H9 (cell line): ENCODE measurements at places on chromosomes 5 and 9. TPM values are rescaled to one million over a fixed set of nuclear protein-coding genes. Genes with fewer than 3 reads are reported as not detected.

DNA sequence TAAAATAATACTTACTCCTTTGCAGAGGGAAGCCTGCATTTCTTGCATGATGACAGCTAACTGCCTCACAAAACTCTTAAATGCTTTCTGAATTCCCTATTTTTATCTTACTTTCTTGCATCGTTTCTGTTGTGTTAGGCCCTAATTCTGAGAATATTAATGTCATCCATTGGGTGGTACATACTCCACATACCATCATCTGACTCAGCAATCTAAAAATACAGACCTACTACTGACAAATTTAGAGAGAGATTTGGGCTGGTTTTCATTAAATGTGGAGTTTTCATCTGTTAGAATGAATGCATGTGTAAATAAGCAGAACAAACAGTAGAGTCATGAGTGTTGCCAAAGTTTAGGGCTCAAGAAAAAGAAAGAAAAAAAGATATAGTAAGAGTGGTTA is 26.5 kb upstream of the KCNN2 start:
- no peak for DNase-seq

Gene TAF1L
- not detected in 2 replicates for total RNA-seq

Gene C8G
- 0.96 and 1.3 TPM in 2 replicates for total RNA-seq

- DNase-seq = no peak
These were observed 888 bp downstream of the RPL26L1 start for GRCh38 chr5:172959824-172960799.

DNA sequence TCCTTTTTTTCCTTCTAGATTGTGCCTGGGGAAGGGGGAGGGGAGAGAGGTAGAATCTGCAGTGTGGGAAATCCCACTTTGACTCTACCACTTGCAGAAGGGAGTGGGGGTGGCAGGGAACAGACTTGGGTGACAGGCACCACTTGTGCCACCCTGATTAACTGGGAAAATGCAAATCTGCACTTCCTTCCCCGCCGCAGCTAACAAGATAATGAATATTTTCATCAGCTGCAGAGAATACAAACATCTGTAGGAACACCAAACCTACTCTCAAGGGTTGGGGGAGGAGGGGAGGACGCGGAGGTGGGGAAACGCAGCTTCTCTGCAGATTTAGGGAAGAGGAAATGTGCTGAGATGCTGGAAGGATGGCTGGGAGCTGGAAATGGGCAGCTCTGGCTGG is 73.5 kb downstream of the TRIM32 start:
- DNase-seq = no peak

DNA sequence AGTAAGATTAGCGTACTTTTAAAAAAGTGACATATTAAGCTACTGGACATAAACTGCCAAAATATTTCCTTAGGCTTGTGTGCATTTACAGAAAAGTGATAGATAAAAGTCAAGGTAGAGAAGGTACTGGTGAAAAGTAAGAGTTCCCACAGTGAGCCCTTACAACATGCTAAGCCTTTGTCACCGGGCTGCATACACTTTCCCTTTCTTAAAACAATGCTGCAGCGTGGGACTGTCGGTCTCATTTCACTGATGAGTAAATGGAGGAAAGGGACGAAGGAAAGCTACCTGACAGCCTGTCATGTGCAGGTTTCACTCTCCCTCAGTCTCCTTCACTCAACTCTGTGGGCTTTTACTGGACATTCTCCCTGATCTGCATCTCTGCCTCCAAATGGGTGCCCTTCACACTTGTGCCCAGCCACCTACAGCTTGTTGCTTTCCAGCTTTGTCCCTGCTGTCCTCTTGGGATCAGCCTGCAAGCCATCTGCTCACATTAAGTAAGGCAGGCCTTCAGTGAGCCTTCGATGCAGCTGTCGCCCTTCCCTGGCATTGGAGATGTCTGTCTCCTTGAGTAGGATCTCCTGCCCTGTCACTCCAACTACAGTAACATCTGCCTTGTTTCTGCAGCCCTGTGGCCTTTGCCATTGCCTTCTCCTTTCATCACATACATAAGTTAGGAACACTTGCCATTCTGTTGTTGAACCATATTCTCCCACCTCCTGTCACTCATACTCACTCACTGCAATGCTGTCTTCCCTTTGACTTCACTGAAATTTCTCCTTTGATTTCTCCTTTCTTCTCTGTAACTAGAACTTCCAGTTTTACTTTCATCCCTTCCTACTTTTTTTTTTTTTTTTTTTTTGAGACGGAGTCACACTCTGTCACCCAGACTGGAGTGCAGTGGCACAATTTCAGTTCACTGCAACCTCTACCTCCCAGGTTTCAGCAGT is 9.3 kb upstream of the ROPN1L start:
- DNase-seq = no peak

GRCh38 chr9:70484232-70485130 is 70.0 kb upstream of the KLF9 start:
- peak; percentile 58 for DNase-seq

DNA sequence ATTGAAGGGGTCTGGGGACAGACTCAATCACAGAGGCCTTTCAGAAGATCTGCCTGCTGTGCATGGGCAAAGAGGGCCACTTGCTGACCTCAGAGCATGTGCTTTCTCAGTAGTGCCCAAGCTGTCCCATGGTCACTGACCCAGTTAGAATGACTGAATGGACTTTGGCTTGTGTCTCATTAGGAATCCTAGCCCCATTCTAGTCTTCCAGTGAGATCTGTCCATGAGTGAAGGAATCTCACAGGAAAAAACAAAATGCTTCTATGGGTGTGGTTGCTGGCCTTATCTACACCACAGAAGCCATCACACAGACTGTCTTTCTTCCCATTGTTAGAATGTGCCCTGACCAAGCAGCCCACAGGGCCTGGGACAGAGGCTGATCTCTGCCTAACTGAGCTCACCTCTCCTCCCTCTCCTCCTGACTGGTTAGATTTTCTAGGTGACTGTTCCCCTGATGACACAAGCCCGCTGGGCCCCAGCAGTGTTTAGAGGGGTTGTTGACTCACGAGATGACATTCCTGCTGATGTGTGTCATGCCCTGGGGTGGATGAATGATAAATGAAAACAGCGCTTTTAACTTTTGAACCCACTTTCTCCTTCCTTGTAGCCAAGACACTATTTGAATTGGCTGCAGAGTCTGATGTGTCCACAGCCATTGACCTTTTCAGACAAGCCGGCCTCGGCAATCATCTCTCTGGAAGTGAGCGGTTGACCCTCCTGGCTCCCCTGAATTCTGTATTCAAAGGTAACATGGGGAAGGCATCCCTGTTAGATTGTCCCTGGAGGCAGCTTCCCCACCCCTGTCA is 24.8 kb downstream of the TGFBI start:
- no peak for DNase-seq

DNA sequence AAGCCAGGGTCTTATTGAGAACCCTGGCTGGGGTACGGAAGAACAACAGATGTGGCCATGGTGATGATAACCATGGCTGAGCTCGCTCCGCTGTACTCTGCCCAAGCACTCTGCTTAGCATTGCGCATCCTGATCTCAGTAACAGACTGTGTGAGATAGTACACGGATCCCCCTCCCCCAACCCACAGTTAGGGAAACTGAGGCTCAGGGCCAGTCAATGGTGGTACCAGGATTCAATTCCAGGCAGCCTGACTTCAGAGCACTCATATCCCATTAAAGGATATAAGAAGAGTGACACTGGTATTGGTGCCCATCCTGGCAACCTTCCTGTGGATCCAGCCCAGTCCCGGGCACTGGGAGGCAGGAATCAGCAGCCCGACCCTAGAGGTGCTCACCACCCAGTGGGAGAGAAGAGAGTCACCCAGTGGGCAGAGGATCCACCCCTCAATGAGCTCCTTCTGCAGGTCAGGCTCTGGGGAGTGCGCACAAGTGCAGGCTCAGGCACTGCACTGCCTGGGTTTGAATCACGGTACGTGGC is 26.5 kb upstream of the KIF12 start:
- no peak for DNase-seq

DNA sequence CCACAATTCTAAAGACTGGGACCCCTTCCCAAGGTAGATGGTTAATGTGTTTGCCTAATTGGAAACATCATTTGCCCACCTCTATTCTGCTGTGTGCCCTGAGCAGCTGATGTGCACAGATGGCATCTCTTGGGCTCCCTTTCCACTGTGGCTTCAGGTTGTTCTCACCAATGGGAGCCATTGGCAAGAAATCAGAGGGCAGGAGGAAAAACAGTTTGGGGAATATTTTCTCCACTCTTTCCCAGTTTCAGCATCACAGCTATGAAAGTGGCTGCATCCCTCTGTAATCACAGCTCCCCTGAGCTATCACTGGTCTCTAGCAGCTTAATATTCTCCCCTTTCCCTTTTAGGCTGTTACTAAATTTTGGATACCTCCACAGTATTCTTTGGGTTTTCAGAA is 911.6 kb upstream of the SEMA6A start:
- no peak for DNase-seq

DNA sequence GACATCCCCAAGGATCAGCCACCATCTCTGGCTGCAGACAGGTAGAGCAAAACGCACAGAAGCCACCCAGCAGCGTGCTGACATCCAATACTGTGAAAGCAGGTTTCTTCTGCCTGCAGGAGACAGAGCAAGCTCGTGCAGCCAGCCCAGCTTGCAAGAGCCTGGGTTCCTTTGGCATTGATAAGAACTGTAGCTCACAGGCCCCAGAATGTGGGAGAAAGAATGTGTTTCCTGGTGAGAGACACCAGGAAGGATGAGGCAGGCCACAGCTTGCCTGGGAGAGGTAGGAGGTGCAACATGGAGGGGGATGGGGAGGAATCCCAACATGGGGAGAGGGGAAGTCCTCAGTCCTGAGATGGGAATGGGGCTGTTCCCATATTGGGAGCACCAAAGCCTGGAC is 34.0 kb upstream of the ARAP3 start:
- DNase-seq = no peak

- DNase-seq = no peak
These were observed 110.7 kb downstream of the CCDC192 start for GRCh38 chr5:127813633-127814587.

Gene NFIL3
- 7.6 and 8.4 TPM in 2 replicates for total RNA-seq

GRCh38 chr5:142772446-142773293 is 2.5 kb downstream of the ARHGAP26 start:
- DNase-seq = no peak

Gene YTHDC2
- total RNA-seq = 18.9 and 22.5 TPM in 2 replicates

DNA sequence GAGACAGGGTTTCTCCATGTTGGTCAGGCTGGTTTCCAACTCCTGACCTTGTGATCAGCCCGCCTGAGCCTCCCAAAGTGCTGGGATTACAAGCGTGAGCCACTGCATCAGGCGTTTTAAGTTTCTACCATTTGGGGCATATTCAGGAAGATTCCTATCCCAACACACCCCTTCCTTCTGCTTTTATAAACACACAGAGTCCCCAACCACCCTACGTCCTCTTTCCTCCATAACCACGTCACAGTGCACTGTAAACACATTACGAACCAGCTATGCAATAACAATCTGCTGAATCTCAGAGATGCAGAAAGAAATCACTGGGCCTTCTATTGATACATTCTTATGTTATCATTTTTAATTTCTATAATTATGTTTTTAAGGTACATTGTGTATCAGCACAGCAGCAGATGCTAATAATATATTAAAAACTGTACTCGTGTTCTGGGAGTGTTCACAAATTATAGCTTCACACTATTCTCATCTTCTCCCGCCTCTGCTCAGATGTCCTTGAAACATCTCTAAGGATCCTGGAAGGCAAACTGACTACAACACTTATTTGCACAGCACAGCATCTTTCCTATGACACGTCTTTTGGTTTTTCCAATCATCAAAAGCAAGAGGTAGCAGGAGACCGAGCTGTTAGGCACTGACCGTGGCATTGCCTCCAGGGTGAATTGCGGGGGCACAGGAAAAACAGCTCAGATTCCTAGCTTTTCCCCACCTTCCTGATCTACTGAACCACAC is 60.2 kb downstream of the KCNIP1 start:
- DNase-seq = no peak

DNA sequence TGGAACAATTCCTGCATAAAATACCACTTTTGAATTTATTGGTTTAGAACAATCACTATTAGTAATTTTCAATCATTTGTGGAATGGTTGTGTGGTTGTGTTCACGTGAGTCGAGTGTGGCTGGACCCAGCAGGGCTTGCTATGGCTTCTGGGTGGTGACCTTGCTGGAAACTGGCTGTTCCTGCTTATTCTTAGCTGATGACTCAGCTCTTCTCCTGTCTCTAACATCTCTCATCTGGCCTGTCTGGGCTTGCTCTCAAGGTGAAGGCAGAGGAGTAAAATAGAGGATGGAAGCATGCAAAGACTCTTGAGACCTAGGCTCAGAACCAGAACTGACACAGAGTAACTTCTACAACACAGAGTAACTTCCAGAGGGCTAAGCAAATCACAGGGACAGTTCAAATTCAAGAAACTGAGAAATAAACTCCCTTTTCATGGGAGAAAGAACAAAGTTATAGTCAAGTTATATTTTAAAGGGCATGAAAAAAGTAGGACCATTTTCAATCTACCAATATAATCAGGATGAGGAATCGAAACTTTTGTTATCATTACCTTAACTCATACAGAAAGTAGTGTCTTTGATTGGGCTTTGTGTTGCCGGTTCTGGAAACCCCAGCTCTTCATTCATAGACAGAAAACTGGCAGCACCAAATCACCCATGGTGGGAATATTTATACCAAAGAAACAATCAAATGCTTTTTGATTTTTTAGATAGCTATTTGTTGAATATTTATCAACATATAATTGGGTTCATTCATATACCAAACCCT is 665.1 kb downstream of the CDH18 start:
- no peak for DNase-seq
